ENCODE measurements at places on chromosomes 7 and 10. TPM values are rescaled to one million over a fixed set of nuclear protein-coding genes. Genes with fewer than 3 reads are reported as not detected.

Gene PON1
- total RNA-seq, result not detected

Gene ANKRD61
- total RNA-seq, result not detected

Gene STARD3NL
- total RNA-seq, result 68.7 TPM

Gene SPACDR
- not detected for total RNA-seq

Gene LGI1
- total RNA-seq, result not detected

Gene LRRD1
- not detected for total RNA-seq

- no peak for DNase-seq
These were observed 196.2 kb upstream of the AGK start for GRCh38 chr7:141355032-141355431.

GRCh38 chr10:70675496-70676161 is 3.3 kb downstream of the ADAMTS14 start:
- DNase-seq, result no peak

GRCh38 chr7:14600766-14601367 is 301.7 kb downstream of the DGKB start:
- DNase-seq, result no peak

DNA sequence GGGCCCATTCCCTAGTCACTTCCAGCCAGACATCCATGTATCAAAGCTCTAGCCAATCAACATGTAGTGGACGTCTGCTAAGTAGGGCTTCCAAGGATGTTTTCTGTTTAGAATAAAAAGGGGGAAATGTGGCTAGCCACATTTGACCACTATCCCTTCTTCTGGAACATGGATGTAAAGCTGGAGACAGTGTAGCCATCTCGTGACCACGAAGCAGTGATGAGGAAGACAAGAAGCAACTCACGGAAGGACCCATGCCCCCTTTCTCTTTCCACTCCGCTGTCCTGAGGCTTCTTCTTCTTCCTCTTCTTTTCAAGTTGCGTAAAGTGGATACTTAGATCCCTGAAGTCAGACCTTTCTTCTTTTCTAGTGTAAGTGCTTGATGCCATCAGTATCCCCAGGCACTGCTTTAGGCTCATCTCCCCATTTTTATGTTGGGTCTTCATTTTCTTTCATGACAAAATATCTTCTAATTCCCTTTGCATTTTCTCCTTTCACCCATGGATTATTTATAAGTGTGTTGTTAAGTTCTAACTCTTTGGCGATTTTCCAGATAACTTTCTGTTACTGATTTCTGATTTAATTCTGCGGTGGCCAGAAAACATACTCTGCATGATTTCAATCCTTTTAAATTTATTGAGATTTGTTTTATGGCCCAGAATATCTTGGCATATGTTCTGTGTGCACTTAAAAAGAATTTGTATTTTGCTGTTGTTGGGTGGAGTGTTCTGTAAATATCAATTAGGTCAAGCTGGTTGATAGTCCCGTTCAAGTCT is 594.5 kb downstream of the SDK1 start:
- DNase-seq, result no peak

GRCh38 chr7:108059526-108059925 is 56.6 kb upstream of the LAMB1 start:
- no peak for DNase-seq

GRCh38 chr10:60147576-60148265 is 241.4 kb upstream of the CCDC6 start:
- no peak for DNase-seq

- no peak for DNase-seq
These were observed 1.7 kb downstream of the VPS37D start for GRCh38 chr7:73669288-73669701.

DNA sequence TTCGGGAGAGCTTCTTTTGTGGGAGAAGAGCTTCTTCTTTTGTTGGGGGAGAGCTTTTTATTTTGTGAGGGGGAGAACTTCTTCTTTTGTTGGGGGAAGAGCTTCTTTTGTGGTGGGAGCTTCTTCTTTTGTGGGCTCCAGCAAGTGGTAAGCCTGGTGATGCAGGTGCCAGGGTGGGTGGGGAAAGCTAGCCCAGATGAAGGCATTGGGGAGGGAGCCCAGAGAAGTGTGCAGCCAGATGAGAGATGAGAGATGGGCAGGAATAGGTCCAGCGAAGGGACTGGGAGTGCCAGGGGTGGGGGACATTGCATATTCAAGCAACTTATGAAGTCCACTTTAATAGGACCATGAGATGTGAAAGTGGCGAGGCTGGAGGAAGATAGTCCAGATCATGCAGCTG is 9.7 kb downstream of the ADRA2A start:
- DNase-seq, result no peak

- DNase-seq, result peak; percentile 64
These were observed 6.5 kb downstream of the ASB13 start for GRCh38 chr10:5659702-5660528.

DNA sequence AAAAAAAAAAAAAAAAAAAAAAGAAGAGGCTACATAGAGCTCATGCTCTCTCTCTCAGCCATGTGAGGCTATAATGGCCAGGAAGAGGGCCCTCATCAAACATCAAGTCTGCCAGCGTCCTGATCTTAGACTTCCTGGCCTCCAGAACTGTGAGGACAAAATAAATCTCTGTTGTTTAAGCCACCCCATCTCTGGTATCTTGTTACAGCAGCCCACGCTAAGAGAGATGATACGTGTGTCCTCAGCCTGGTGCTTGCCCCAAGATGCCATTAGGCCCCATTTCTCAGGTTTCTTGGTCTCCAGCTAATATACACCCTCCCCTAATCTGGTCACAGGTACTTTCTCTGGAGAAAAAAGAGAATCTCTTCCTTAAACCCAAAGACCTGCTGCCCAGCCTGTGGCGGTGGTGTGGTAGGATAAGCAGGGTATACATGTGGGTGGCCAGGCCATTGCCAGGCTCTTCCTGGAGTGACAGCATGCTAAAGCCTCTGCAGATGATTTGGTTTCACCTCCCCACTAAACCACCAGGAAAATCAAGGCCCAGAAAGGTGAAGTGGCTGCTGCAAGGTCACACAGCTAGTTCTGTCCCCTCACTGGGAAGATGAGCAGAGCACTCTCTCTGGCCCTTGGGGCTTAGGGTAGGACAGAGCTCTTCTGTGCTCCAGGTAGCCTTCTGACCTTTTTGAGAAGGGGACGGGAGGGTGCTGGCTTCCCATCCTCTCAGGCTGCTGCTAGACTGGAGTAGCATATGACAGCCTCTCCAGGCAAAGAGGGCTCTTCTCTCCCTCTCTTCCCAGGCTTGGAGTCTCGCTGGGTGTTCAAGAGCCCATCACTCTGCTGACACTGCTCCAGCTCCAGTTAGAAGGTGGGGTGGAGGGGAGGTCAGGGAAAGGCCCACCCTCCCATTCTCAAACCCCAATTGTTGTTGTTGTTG is 5.2 kb downstream of the SPOCK2 start:
- no peak for DNase-seq

DNA sequence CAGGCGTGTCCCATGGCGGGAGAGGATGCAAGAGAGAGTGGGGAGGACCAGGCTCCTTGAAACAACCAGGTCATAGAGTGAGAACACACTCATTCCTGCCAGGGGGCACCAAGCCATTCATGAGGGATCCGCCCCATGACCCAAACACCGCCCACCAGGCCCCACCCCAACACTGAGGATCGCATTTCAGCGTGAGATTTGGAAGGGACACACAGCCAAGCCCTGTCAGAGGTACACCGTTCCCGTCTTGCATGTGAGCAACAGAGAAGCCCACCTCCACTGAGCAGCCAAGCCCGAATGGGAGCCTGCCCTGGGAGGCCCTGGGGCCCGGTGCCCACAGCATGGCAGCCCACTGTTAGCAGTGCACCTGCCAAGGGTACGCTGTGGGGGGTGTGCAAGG is 7.9 kb upstream of the ARPC1B start:
- no peak for DNase-seq

DNA sequence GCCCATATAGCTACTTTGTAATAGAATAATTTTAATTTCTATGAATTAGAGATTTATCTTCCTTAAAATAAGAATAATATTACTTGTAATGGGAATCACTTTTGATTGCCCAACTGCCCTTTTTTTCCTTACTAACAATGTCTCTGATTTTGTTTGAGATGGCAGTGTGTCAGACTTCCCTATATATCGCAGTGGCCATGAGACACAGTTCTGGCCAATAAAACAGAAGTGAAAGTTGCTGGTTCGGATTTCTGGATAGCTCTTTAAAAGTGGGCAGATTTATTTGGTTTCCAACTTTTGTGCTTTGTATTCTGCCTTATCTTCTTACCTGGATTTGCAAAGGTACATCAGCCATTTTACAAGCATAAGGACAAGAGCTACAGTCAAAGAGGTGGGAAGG is 170.2 kb downstream of the PPP1R17 start:
- no peak for DNase-seq

GRCh38 chr7:68756986-68757495 is 841.2 kb upstream of the AUTS2 start:
- no peak for DNase-seq

Measured in kidney epithelial cell (primary cell).